ENCODE measurements at places on chromosomes 12 and 14.

DNA sequence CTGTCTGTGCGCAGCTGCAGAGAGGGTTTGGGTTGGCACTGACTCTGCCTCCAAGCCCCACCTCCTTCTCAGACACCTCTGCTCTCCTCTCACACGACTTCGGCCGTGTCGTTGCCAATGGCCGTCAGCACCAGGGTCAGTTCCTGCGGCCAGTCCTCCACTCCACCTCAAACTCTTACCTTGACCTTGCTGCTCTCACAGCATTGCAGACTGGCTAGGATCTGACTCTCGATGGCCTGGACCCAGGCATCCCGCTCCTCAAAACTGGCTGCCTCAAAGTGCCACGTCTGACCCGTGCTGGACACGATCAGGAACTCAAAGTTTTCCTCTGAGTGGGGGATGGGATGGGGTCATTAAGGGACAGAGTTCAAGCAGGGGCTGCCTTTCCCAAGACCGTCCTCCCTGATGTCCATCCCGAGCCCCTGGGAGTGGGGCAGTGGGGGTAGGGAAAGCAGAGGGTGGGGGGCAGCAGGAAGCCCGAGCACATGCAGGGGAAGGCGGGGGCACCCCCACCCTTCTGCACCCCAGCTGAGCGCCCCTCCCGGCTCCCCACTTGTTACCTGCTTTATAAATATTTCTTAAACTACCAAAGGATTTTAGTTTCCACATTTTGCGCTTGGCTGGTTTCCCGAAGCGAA lies 10.7 kb downstream of the AGAP2 start:
- no peak for DNase-seq

- DNase-seq = no peak
These were observed 58.5 kb downstream of the DAO start for GRCh38 chr12:108938247-108938924.

- no peak for DNase-seq
These were observed 357.5 kb downstream of the FSCB start for GRCh38 chr14:44149597-44149996.

DNA sequence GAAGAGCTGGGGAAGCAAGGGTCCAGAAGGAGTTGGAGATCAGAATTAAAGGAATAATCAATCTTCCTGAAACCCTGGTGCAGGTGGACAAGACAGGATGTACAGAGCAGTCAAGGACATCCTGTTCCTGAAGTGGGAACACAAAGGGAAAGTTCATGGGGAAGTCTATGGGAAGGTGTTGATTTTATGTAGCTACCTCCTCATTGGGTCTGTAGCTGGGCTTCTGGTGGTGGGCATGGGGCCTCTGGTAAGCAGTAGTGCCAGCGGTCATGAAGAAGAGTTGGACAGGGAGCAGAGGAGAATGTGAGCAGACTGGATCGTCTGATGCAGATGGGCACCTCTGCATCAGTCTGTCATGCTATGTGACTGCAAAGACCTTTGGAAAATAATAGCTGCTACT lies 75.7 kb upstream of the PPM1H start:
- DNase-seq = no peak

DNA sequence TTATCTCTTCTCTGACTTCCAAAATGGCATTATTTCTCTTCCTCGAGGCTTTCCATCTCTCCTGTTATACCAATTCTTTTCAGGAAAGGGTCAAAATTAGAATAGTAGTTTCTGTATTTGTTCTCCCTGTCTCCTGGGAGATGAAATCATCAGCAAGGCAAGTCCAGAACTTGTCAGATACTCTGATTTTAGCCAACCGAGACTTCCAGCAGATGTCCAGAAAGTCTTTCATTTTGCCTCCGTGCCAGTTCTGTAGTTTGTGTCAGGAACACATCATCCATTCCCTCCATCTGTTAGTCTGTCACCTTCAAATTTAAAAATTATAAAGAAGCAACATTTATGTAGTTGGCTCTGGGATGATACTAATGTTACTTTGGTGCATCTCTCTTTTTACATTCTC lies 275.7 kb downstream of the CCDC59 start:
- peak; percentile 65 for DNase-seq

- peak; percentile 67 for DNase-seq
These were observed 37.0 kb downstream of the BTG1 start for GRCh38 chr12:92108651-92109050.

DNA sequence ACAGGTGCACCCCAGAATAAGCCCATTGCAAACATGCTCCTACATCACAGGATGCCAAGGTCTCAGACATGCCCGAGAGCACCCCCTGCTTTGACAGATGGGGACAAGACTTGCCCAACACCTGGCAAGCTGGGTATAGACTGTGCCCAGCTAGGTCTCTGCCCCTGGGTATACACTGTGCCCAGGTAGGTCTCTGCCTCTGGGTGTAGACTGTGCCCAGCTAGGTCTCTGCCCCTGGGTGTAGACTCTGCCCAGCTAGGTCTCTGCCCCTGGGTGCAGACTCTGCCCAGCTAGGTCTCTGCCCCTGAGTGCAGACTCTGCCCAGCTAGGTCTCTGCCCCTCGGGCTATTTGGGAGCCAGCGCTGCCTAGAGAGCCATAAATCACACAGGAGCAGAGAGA lies 85.9 kb downstream of the CCDC88C start:
- no peak for DNase-seq

DNA sequence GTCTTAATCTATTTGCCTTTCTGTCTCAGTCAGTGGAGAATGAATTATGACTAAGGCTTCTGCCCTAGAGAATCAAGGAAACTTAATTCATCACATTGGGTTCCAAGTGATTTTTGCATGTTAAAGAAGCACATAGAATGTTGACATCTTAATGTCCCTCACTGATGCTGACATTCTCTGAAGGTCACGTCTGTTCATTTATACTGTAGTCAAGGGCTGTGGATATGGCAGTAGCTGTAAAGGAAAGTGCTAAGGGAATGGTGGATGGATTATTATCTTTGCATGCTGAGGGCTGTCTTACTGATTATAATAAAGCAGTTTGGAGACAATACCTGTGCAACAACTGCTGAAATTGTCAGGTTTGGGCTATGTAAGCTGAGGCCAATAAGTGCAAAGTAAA lies 161.2 kb downstream of the PLCZ1 start:
- DNase-seq = no peak

GRCh38 chr12:114190971-114191370 lies 215.0 kb downstream of the TBX5 start:
- no peak for DNase-seq

DNA sequence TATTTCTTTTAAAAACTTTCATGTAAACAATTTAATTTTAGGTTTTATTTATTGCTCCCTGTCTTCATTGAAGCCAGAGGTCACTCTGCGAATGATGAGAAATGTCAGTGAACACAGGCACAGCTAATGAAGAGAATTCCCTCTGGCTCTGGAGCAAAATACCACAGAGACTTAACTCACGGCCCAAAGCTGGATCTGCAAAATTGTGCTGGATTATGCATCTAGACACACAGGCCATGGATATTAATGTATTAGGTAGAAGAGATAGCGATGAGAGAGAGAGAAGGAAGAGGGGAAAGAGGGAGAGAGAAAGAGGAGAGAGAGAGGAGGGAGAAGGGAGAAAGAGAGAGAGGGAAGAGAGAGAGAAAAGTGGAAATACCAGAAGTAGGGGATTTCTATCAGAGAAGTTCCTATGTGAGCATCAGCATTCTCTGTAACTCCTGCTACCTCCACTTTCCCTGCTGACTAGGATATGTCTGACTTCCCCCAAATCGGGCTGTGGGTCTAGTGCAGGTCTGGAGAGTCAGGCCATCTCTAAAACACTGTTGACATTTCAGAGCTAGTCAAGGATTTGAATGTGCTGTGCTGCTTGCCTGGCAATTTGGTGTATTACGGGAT lies 3.7 kb downstream of the ARHGDIB start:
- DNase-seq = no peak

DNA sequence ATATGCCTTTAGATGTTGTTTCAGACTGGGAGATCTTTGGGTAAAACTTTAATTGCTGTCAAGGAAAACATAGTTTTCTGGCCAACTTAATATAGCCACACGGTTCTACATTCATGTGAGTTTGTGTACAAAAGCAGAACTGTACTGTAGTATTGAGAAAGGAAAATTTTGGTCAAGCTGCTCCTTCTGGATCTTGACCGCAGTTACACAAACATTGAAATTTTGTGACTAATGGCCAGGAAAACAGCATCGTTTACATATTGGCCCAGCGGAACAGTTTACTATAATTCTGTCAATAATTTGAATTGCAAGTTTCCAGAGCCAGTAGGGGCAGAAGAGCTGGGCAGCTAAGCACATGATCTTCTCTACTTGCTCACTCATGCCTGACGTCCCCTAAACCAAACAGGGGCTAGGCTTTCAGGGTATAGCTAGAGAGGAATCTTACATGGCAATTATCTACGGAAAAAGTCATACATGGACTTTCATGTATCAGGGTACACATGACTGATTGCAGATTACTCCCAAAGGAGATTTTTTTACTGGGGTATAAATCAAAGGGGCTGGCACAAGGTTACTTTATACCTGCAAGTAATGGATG lies 11.4 kb upstream of the ART4 start:
- DNase-seq = peak; percentile 65

DNA sequence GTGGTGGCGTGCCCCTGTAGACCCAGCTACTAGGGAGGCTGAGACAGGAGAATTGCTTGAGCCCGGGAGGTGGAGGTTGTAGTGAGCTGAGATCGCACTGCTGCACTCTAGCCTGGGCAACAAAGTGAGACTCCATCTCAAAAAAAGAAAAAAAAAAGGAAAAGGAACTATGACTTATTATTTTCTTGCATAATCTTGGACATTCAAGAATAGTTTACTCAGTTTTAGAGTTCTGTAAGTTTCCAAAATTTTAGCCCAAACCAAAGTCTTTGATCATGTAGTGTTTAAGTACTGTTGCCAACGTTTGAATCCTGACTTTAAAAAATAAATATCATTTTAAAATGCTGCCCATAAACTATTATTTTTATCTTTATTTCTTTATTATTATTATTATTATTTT lies 6.2 kb downstream of the PSMA6 start:
- DNase-seq = no peak

DNA sequence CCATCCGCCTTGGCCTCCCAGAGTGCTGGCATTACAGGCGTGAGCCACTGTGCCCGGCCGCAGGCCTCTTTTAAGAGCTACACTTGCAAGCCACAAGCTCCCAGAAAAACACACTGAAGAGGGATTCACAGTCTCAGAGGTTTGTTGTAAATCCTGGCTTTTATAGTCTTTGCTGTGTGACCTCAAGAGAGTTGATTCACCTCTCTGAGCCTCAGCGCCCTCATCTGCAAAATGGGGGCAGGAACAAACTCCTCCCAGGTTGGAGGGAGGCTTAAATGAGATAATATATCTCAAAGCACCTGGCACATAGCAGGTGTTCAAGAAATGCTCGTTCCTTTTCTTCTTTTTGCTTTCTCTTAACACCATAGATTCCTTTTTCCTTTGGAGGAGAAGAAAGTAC lies 3.9 kb upstream of the TCHP start:
- DNase-seq = no peak

- no peak for DNase-seq
These were observed 704 bp downstream of the ATP2B1 start for GRCh38 chr12:89707703-89708564.

DNA sequence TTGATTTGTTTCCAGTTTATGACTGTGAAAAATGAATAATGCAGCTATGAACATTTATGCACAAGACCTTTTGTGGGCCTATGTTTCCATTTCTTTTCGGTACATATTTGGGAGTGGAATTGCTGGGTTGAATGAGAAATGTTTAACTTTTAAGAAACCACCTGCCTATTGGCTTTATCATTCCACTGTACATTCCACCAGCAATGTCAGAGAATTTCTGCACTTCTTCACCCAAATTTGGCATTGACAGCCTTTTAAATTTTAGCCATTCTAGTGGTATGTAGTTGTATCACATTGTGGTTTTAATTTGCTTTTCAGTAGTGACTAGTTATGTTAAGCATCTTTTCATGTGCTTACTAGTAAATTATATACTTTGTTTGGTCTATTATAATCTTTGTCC lies 317.0 kb upstream of the TMTC1 start:
- DNase-seq = no peak

DNA sequence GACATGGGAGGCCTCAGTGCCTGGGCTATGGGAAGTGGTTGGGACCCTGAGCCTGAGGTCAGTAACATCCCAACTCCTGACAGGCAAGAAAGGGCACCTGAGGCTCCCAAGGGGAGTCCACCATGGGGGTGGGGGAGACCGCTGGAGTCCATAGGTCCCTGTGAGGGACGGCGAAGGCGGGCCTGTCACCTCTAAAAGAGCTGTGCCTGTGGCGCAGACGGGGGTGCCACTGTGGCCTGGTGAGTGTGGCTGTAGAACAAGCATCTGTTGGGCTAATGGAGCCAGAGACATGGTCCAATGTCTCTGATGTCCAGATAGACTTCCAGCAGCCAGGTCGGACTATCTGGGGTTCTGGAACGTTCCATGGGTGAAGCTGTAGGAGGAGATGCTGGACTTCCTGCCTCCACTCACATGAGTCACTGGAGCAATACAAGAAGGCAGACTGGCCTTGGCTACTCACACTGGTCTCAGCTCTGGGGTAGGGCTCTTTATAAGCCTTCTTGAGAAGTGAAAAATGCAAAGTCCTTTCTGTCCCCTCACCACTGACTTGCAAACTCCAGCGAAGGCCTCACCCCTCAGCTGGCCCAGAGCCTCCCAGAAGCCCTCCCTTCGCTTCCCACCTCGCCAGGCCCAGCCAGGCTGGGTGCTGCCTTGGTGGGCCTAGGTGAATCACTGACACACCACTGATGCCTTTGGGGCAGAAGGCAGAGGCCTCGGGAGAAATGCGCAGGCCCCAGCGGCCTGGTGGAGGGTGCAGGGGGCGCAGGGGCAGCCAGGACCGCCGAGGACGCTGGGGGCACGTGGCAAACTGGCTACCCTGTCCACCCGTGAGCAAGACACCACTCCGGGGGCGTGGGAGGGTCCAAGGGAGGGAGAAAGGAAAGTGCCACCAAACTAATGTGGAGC lies 1.1 kb upstream of the TRAF3 start:
- DNase-seq = no peak

DNA sequence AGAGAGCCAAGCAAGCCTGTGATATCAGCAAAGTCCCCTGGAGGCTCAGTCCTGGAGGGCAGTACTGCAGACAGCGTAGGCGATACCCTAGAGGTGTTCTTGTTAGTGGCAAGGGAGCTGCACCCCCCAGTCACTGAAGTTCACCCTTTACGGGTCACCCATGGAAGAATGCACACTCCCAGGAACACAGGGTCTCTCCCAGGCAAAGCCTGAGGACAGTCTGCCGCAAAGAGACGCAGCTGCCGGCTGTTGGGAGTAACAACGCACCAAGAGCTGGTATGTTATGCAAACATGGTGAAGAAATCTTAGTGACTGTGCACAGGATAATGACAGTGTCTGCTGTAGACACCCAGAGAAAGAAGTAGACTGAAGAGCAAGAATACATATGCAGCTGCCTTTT lies 43.5 kb upstream of the NOS1 start:
- no peak for DNase-seq

GRCh38 chr12:76346798-76347420 lies 1.3 kb downstream of the BBS10 start:
- peak; percentile 68 for DNase-seq

DNA sequence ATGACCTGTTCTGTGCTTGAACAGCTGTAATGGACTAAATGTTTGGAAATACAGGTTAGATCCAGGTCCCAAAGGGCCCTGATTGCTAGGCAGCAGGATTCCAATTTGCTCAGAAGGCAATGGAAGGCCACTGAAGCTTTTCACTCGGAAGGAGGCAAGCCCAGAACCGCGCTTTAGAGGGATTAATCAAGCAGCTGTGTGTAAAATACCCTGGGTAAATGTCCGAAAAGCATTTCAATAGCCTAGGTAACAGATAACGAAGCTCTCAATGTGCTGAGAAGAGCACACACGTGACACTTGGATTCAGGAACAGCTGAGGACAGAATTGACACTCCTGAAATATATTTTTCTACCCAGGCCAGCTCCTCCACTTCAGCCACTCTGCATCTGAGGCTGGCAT lies 436.1 kb downstream of the TMEM132D start:
- DNase-seq = no peak

GRCh38 chr12:120500581-120500980 lies 4.7 kb downstream of the DYNLL1 start:
- peak; percentile 38 for DNase-seq
